SK-N-SH (cell line): ENCODE measurements at places on chromosomes 11 and 22.

DNA sequence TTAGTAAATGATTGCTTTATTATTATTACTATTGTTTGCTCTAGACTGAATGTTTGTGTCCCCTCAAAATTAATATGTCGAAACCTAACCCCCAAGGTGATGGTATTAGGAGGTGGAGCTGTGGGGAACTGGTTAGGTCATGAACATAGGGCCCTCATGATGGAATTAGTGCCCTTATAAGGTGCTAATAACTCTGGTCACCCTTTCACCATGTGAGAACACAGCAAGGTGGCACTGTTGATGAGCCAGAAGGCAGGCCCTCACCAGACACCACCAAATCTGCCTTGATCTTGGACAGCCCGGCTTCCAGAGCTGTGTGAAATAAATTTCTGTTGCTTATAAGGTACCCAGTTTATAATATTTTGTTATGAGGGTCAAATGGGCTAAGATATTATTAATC lies 95.8 kb downstream of the BDNF start:
- no peak for DNase-seq

GRCh38 chr22:32615874-32616564 lies 141.4 kb downstream of the FBXO7 start:
- no peak for DNase-seq

DNA sequence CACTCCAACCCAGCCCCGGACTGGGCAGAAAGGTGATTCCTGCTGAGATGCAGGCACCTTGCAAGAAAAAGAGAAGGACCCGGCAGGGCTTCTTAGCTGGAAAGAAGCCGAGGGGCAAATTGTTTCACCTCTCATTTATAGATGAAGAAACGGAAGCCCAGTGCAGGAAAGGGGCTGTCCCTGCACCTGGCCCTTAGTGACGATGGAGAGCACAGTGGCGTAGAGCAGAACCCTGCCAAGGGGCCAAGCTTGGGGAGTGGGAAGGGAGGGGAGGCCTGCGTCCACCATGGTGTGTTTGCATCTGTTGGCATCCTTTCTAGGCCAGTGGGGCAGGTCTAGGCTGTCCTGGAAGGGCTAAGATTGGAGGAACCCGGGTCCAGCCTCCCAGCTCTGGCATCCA lies 7.8 kb upstream of the MS4A15 start:
- no peak for DNase-seq

- DNase-seq: no peak
These were observed 25.3 kb downstream of the CEP295 start for GRCh38 chr11:93686812-93687211.

DNA sequence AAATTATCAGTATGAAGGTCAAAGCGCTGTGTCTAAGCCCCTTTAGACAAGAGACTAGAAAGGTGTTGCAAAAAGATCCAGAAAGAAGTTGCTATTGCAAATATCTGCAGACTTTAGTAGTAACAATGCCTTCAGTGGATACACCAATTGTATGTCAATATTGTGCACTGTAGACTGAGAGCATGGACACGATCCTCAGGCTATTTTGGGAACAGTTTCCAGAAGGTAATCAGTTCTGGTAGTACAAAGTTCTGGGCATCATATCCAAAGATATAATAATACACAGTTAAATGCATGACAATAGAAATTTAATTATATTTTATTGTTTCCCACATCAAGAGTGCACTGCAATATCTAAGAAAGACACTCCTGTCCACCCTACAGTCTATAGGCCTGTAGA lies 84.1 kb upstream of the LUZP2 start:
- DNase-seq: no peak

- no peak for DNase-seq
These were observed 618.9 kb downstream of the BRD1 start for GRCh38 chr22:49208768-49209252.

GRCh38 chr11:11569936-11570491 lies 51.8 kb downstream of the GALNT18 start:
- no peak for DNase-seq

- peak; percentile 39 for DNase-seq
These were observed 12.8 kb downstream of the MAPK8IP2 start for GRCh38 chr22:50613291-50613981.

DNA sequence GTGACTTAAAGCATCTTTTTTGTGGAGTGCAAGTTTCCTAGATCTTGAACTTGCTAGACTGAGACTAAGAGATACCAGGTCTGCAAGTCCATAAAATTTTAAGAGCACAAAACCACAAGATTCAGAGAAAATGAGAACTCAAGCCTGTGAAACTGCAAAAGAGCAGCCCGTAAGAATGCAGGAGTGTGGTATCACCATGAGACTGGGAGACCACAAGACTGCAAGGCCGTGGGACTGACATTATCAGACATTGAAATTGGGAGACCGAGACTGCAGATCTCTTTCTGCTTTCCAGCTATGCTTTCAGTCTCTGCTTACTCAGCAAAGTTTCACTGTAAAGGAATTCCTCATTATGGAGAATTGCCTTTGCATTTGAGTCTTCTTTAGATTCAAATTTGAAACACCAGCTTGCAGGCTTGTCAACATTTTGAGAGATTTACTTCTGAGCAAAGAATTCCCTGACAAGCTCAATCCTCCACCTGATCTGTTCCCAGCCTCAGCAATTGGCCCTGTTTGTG lies 621.2 kb downstream of the KCNA4 start:
- no peak for DNase-seq

- DNase-seq: peak; percentile 51
These were observed 26.3 kb upstream of the GNB1L start for GRCh38 chr22:19880786-19881569.

- no peak for DNase-seq
These were observed 85.2 kb downstream of the TSPAN18 start for GRCh38 chr11:44811841-44812448.

- DNase-seq: peak; percentile 95
These were observed 8.2 kb downstream of the SUSD2 start for GRCh38 chr22:24189249-24190158.

DNA sequence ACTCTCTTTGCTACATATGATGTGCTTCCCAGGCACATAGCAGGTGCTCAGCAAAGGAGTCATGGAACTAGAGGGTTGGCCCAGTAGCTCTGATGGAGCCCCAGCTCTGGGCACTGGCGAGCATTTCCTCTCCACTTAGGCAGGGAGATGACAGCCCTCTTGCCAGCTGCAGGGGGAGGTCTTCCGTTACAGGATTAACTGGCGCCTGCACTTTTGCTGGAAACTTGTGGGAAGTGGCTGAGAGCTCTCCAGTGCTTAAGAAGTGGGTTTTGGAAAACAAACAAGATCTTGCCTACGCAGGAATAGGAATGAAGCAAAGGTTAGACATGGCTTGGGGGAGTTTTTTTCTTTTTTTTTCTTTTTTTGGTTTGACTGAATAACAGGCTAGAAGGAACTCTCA lies 75.5 kb downstream of the MICAL2 start:
- DNase-seq: peak; percentile 31

DNA sequence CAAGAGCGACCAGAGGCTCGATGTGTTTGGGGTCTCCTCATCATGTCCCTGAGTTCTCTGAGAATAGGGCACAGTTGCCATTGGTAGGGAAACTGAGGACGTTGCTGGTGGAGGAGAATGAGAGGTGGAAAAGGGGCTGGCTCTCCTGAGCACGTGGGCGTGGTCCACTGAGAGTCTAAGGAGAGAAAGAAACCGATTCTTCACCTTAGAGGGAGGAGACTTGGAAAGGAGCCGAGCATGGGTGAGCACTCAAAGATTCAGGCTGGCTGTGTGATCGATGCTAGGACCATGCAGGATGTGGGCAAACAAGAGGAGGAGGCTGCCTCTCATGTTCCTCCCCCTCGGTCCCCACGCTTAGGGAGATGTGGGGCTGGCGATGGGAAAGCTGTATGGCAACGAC lies 19.8 kb upstream of the TLCD5 start:
- no peak for DNase-seq

- DNase-seq: peak; percentile 5
These were observed 12.0 kb downstream of the OVCH2 start for GRCh38 chr11:7694235-7694634.

GRCh38 chr11:91230647-91231046 lies 994.0 kb upstream of the FAT3 start:
- DNase-seq: no peak

DNA sequence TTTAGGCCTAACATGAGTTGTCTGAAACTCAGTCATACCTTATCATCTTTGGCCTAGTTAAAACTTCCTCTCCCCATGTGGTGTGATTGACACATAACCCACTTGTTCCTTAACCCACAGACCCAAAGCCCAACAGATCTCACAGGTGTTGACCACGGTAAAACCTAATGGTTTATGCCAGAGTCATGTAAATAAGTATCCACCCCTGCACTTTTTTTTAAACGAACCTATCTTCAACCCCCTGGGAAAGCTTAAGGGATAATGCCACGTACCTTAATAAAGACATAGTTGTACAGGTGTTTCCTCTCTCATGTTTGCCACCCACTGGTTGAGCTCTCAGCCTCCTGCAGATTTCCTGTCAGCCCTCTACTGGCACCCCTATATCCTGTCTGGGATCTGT lies 709.3 kb upstream of the CCDC179 start:
- no peak for DNase-seq

GRCh38 chr11:65776196-65776595 lies 4.6 kb downstream of the AP5B1 start:
- no peak for DNase-seq

DNA sequence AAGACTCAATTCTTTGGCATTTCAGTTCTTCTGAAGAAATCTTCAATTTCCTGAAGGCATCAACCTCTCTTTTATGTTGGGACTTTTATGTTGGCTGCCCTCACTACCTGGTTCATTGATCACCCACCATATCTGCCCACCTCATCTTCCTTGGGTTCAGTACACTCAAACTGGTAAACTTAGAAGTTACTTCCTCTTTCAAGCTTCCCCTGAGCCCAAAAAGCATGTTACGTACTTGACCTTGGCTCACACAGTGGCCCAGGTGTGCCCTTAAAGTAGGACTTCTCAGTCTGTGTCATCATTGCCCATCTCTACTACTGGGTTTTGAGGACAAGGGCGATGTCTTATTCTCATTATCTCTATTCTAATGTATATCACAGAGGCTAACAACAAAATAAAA lies 86.1 kb downstream of the GRIA4 start:
- no peak for DNase-seq

DNA sequence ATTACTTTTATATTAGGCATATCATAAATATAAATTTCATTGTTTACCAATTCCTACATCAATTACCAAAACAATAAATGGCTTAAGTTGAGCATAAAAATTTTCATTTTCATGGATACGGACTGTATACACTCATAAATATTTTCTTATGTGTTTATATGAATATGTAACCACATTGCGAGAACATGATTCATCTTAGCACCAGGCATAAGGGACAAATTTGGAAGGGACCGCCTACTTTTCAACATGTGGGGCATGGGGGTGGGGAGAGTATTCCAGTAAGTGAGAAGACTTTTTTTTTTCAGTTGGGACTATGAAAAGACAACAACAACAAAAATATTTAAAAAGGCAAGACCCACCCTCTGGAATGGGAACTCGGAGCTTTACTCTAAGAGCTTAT lies 296.1 kb downstream of the RAB38 start:
- no peak for DNase-seq

DNA sequence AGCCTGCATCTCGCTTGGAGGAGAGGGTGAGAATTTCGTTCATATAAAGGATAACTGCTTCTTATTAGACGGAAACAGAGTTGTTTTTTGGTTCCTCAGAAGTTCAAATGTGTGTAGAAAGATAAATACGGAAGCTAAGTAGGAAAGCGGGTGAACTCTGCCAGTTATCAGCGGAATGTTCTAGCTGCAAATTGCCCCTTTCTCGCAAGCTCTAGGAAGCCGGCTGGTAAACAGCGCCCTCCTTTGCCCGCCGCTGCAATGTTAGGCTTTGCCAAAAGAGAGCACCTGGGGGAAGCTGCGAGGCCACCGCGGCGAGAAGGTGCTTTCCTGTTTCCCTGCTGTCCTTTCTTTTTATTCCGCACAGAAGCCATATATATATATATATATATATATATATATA lies 67.0 kb downstream of the IGLL5 start:
- peak; percentile 27 for DNase-seq

- no peak for DNase-seq
These were observed 197.6 kb downstream of the KIF18A start for GRCh38 chr11:27910186-27910931.

DNA sequence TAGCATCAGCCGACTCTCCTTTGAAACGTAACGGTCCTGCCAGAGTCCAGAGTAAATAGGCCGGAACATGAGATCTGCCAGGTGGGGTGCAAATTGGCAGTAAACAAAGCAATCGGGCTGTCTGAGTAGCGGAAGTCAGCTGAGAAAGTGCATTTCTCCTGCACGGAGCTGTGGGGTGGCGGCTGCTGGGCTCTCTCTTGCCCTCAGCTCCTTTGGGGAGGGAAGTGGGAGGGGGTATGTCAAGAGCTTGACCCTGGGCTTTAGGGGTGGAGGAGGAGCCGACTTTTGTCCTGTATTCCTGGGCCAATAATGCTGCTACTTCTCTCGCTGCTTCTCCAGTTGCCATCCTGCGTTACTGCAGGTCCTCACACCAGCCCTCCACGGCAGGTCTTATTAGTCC lies 11.6 kb downstream of the GRIK4 start:
- DNase-seq: no peak

DNA sequence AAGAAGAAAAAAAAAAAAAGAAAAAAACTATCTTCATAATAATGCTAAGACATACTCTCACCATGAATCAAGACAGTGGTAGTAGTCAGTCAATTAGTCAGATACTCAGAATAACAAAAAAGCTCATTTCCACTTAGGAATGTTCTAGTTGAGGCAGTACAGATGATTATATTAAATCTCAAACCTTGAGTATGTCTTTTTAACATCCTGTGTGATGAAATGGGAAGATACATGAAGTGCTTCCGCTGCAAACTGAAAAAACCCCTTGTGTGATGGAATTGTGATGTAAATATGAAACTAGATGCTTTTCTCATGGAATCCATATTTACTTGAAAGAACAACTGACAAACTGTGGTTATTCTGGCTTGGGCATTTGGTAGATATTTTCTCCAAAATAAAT lies 13.7 kb downstream of the AMOTL1 start:
- no peak for DNase-seq

GRCh38 chr11:122108192-122108799 lies 7.7 kb downstream of the BLID start:
- no peak for DNase-seq

DNA sequence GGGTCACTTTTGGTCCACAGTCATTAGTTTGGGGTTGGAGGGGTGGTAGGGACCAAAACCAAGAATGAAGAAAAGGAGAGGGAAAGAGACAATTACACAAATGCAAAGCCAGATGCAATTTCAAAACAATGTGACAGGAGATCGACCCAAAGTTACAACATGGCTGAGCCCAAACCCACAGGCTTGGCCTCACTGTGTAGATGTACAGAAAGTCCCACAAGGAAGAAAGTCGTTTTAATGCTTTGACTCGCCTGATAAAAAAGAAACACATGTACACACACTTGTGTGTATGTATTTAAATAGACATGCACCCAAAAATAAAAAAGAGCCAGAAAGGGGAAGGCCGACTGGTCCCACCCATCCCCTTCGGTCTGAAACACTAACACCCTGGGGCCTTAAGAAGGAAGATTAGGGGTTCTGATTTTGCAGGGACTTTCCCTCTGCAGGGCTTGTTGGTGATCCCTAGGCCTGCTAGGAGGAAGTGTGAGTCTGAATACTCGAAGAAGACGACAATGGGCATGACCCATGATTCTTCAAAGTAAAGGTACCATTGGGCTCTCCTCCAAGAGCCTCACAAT lies 104.1 kb downstream of the ETS1 start:
- DNase-seq: no peak
